Activated CD4-positive, alpha-beta T cell treated with anti-CD3 and anti-CD28 coated beads, Interleukin-2, amount 10 ng/mL, durations not matched to agents 24 days and 14 days (primary cell): ENCODE measurements at places on chromosomes 5 and 9.
A peak's percentile ranks its signal among the peaks of the same experiment; 100 is the strongest.

GRCh38 chr5:123811831-123812230, 299.9 kb downstream of the CSNK1G3 start:
- DNase-seq = no peak

GRCh38 chr5:10760921-10761184, 181 bp downstream of the DAP start:
- DNase-seq = no peak

GRCh38 chr9:101117161-101117560, 88.6 kb downstream of the PLPPR1 start:
- no peak for DNase-seq

GRCh38 chr5:179400020-179400419, 54.8 kb upstream of the ADAMTS2 start:
- DNase-seq = no peak

DNA sequence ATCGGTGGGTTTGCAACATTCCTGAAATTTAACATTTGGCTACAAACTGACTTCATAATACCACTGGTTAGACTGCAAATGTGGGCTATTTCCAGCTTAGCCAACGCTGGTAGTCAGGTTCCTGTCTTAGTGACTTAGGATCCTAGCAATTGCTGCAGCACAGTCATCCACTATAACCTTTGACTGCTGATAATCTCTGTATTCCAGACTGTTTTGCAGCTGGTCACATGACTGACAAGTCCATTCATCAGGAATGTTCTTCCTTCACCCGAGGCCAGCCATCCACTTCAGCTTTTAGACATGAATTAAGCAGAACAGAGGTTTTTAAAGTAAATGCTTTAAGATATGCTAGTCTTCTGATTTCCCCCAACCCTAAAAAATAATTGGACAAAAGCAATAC, 425.9 kb upstream of the MPDZ start:
- DNase-seq = no peak

DNA sequence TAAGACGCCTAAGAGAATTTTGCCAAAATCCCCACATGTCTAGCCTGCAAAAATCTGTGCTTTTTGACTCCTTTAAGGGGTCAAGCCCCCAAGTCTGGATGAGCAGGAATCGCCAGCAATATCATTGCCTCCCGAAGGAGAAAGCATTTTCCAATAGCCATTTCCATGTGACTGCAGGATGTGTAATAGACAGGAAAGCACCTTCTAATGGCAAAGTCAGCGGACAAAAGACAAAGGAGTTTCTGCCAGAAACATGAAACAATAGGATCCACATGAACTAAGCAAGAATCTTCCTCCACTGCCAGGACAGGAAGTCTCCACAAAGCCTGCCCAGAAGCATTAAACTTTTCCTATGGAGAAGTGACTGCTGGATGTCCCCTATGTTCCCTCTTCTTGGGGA, 177.1 kb upstream of the PCSK5 start:
- DNase-seq = no peak

DNA sequence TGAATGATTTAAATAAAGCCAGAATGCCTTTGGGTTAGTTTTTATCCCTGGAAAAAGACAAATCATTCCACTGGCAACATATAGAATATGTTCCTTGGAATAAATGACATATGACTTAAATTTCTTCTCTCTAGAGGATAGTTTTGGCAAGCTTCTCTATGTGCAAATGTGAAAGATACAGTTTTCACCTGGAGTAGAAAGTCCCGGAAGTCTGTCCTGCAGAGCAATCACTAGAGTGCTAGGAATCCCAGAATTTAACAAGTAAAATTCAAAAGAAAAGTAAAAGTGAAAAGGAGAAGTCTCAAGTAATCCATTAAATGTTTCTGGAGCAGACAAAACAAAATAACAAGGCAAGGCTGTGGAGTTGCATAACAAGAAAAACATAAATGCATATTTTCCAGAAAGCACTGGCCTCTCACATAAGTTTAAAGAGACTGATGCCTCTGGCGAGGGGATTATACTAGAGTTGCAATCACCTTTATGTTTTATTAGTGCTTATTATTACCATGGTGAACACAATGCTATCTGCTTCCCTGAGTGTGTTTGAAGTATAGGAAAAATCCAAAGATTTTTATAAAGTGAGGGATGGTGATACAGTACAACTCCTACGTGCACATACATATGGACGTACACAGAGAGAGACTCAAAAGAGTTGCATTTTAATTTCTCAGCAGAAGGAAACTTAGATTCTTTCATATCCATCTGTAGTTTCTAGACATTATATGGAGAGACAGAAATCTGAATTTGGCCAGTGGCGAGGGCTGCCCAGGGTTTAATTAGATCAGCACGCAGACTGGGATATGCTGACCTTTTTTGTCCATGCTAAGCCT, 188.3 kb upstream of the ANKRD55 start:
- peak; percentile 4 for DNase-seq

GRCh38 chr9:110078604-110079003, 129.4 kb downstream of the C9orf152 start:
- DNase-seq = no peak

- DNase-seq = no peak
These were observed 47.9 kb upstream of the FKTN start for GRCh38 chr9:105510024-105510423.

GRCh38 chr9:98538626-98539031, 170.1 kb downstream of the GABBR2 start:
- no peak for DNase-seq

DNA sequence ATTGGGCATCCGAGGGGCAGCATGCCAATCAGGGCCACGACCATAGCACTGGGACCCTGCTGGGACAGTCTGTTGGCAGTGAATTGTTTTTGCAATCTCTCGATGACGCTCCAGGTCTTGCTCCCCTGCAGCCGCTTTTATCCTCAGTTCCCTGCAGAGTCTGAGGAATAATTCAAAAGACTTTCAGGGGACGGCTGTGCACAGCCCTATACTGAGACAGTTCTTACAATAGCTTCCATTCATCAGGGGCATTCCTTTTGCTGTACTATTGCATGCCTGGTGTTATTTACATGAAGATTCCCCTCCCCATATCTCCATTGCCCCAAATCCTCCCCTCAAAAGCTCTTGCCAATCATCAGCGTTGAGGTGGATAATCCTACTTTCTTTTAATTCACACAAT, 163.3 kb upstream of the WWC1 start:
- no peak for DNase-seq

DNA sequence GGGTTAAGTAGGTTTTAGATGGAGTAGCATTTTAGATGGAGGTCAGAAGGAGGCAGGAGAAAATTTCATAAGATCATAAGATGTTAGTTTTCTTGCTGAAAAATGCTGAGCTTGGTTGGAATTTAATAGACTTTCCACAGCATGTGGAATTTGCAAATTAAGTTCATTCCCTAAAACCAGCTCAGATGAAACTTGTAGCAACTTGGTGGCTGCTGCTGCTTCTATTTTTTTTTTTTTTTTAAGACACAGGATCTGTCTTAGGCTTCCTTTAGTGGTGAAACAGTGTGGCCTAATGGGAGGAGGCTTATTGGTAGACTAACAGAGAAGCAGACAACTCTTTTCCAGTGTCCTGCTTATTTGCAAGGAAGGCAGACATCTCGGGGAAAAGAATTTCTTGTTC, 154.5 kb downstream of the AOPEP start:
- peak; percentile 50 for DNase-seq

GRCh38 chr5:58074222-58074621, 385.7 kb downstream of the PLK2 start:
- DNase-seq = no peak

GRCh38 chr5:126778675-126779403, 1.9 kb downstream of the LMNB1 start:
- no peak for DNase-seq

DNA sequence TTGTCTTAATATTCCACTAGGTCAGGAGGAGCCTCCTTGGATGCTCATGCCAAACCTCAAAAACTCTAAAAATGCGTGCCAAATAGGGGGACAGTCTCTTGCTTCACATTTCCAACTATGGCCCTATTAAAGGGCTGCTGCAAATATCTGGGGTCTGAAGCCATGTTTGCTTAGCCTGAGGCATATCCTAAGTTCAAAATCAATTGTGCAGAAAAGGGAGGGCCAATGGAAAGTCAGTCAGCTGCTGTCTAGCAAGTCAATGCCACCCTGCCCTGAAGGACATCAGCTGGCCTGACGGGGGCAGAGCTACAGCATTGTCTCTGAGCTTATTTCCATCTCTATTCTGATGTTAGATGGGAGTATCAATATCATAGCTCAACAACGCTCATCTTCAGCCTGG, 93.6 kb downstream of the SH3TC2 start:
- no peak for DNase-seq

- DNase-seq = no peak
These were observed 20.1 kb upstream of the LTC4S start for GRCh38 chr5:179773686-179774040.

DNA sequence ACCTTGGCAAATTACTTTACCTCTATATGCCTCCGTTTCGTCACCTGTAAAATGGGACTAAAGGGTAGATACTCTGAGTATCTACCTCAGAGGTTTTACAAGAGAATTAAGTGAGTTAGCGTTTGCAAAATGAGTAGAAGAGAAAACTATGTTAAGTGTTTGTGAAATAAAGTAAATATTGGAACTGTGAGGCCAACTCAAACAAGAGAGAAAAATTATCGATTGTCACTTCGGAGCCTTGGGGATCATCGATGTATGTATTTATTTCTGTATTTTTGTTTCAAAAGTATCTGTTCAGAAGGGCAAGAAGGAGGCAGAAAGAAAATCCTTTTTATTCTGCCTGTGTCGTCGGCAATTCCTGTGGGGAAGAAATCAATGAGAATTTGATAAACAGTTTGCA, 25.8 kb upstream of the C5orf58 start:
- no peak for DNase-seq

DNA sequence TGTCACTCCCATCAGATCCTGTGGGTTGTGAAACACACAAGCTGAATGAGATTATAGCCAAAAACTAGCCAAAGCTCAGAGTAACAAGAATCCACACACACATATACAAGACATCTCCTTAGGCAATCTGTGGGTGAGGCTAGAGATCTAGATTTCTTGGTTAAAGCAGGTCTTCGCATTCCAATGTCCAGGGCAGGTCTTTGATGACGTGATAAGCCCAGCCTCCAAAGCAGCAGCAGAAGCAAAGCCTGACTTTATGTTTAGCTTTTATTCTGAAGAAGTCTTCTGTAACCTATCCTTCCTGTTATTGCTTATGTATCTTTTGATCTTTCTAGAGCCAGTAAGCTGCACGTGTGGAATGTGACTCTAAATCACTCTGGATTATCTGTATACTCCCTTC, 199.1 kb upstream of the SLC30A5 start:
- peak; percentile 62 for DNase-seq

- DNase-seq = no peak
These were observed 203.7 kb upstream of the SLC24A2 start for GRCh38 chr9:19992556-19992955.

DNA sequence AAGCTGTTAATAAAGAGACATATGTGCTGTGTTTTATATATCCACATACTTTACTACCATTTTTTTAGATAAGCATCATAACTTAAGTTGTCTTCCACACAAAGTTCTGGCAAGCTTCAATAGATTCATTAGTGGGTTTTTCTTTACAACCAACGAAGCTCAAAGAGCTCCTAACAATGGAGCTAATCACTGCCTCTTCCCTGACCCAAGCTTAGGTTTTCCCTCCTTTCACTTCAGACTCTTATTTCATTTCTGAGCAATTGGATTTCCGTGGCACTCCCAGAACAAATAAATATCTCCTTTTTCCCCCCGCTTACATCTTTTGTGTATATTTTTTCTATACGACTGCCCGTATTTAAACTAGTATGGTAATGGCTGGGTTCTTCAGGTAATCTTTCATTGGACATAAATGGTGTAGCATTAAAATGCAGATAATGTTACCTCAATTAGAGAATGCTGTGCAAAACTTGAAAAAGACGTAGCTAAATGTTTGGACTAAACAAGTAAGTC, 275.5 kb upstream of the TMEM161B start:
- no peak for DNase-seq

- DNase-seq = no peak
These were observed 274.6 kb downstream of the TMEM38B start for GRCh38 chr9:105968811-105969466.

DNA sequence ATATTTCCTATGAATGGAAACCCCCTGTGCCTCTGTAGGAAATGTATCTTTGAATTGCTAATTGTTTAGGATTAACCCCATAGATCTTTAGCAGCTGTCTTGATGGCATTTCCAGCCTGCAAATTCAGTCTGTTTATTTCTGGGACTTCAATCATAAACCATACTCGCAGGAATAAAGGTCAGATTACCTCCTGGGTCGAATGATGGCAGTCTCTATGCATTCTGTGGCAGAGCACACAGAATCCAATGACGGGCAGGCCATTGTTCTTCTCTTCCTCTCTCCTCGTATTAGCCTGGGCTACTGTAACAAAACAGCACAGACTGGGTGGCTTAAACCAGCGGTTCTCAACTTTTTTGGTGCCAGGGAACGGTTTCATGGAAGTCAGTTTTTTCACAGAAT, 199.9 kb downstream of the PCSK5 start:
- DNase-seq = no peak

DNA sequence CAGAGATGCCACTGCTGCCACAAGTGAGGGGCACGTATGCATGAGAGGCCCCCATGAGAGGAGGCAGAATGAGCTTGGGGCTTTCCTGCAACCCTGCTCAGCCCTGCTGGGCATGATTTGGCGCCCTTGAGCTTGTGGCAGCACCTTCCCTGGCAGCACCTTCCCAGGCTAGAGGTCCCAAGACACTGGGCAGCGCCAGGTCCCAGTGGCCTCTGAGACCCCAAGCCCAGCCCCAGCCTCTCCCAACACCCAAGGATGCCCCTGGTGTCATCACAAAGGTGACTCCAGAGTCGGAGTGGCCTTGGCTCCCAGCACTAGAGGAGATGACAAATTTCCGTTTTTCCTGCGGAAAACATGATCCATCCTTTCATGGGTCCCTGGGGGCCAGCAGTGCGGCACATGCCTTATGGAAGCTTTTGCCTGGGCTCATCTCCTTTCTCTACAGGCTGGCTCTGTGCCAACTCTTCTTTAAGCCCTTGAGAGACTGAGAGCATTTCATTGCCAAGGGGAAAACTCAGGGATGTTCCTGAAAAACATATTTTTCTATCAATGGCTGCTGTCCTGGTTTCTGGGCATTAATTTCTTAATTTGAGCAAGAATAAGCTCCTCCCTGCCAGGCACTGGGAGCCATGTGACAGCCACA, 77.1 kb upstream of the ADAMTS2 start:
- no peak for DNase-seq

DNA sequence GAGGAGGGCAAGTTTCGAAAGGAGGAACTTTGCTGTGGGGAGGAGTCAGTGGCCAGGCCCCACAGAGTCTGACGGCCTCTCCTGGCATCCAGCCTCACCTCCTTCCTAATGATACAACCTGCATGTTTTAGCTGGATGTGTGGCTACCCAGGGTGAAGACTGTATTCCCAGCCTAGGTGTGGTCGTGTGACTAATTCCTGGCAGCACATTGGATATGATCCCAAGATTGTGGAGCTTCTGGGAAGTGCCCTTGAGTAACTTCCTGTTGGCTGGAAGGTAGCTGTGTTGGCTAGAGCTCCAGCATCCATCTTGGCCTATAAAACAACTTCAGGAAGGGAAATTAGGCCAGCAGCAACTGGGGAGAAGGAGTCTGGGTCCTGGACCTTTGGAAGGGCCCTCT, 19.0 kb upstream of the LPCAT1 start:
- DNase-seq = no peak

- DNase-seq = no peak
These were observed 75.9 kb downstream of the TRIO start for GRCh38 chr5:14218897-14219573.
